ENCODE measurements at places on chromosomes 5 and 9.

- no peak for DNase-seq
These were observed 121.3 kb downstream of the LIFR start for GRCh38 chr5:38434966-38435705.

- DNase-seq: no peak
These were observed 153.8 kb downstream of the GOLPH3 start for GRCh38 chr5:32020271-32020670.

- no peak for DNase-seq
These were observed 32.6 kb downstream of the CORO2A start for GRCh38 chr9:98159790-98160189.

DNA sequence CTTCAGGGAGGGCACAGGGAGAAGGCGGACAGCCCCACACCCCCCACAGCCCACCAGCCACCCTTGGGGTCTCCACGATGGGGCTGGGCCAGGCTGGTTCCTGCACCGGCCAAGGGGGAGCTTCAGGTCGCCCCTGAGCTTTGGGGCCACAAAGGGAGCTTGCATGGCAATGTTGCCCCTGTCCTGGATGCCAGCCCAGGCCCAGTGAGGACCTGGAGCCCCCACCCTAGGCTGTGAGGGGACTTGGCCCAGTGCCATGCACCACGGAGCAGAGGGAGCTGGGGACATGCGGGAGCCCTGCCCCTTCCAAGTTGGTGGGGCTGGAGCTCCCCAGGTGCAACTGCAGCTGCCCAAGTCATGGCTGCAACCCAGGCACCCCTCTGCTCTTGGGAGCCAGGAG is 18.4 kb downstream of the TMEM38B start:
- no peak for DNase-seq
